ENCODE measurements at places on chromosomes 12 and 14.

- DNase-seq: peak; percentile 85
Measured at GRCh38 chr14:104677512-104678332, 11.7 kb upstream of the INF2 start.

- no peak for DNase-seq
Measured at GRCh38 chr14:22791301-22791700, 23.9 kb downstream of the SLC7A7 start.

DNA sequence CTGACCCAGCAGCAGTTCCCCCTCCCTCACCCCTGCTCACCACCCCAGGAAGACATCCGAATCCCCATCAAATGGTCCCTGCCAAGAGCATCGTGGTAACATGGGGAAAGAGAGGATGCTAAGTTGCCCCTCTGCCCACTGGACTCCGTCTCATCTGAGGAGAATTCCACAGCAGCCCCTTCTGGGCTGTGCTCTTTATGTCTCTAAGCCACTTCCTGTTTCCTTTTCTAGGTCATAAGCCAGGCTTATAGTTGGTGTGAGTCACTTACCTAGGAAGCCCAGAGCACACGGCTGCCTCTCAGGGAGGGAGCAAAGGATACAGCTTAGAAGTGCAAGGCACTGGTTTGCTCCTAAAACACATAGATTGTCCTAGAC lies 76.0 kb downstream of the VCPKMT start:
- DNase-seq: no peak

DNA sequence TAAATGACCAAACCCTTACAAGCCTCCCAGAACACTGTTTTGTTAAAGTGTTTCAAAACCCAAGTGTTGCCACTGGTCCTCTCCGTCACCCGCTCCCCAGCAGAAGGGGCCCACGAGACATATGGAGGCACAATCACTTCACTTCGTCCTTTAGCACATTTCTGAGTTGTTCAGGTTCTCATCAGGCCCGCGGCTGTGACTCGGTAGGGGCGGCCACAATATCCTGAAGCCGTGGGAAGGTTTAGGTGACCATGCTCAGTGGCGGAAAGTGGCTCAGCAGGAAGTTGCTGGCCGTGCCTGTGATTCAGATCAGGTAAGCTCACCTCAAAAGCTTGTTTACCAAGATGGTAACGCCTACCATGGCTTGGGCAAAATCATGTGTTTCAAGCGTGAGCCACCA lies 227.5 kb downstream of the GLT1D1 start:
- DNase-seq: no peak

DNA sequence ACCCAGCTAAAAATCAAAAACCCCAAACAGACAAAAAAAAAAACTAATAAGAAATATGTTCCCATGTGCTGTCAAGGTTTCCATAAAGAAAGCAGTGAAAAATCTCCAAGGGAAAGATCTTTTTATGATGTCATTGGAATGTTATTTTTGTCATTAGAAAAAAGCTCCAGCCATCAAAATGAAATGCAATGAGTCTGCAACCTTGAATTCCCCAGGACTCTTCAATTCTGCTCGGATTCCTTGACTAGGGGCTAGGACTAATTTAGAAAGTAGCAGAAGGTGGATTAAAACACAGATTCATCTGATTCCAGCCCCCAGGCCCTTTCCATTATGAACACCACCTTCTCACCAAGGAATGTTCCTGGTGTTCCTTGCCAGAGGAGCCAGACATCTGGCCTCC lies 6.0 kb upstream of the PCNX1 start:
- DNase-seq: no peak

DNA sequence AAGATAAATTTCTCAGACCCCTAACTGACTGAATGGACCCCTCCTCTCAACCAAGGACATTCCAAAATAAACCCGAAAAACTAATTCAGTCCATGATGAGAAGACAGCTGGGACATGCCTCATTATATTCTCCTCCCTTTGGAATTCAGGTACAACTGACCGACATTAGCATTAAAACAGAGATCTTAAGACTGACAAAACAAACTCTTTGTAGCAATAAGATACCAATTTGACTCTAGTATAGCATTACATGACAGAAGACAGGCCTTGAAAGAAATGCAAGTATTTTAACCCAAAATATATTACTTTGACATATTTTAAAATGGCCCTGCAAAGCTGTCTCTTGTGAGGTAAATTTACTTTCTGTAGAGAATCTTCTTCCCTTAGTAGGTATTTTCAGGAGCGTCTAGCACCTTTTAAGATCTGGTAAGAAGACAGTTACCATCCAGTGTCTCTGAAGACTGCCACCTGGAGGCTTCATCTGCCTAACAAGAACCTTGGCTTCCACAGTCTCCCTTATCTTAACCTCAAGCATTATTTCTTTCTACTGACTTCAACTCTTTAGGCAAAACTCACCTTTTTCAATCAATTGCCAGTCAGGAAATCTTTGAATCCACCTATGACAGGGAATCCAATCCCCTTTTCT lies 957.5 kb downstream of the SLC6A15 start:
- no peak for DNase-seq

- no peak for DNase-seq
Measured at GRCh38 chr12:74391283-74391682, 146.4 kb upstream of the ATXN7L3B start.

GRCh38 chr12:45696049-45696448 lies 33.5 kb upstream of the ARID2 start:
- DNase-seq: no peak

DNA sequence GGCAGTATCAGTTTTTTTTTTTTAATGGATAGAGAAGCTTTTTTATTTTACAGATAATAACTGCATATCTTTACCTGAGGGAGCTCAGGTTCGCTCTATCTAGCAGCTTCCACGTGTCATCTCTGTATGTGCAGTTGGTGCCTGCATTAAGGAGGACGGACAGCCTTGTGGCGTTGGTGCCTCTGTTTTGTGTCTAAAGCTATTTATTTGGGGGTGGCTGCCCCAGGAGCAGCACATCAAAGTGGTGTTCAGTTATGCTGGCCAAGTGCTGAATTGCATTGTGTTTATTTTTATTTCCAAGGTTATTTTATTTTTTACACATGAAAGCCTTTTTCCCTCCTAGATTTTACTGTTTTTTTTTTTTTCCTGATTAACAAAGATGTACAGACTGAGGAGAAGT lies 59.7 kb downstream of the RASSF3 start:
- no peak for DNase-seq

DNA sequence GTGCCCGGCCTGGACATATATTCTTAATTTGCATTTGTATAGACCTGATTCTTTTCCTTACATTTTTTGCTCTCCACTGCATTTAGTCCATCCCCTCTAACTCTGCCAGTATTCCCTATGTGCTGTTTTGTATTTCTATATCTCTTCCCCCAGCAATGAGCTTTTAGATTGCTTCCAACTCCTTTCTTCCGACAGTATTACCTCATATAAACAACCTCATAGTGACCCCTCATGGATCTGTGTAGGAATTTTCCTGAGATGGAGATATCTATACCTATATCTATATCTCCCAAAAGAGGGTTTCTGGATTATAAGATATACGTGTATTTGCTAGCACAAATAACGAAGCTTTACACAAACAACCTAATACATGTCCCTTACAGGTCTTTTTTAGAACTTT lies 161.9 kb downstream of the CRADD start:
- no peak for DNase-seq

DNA sequence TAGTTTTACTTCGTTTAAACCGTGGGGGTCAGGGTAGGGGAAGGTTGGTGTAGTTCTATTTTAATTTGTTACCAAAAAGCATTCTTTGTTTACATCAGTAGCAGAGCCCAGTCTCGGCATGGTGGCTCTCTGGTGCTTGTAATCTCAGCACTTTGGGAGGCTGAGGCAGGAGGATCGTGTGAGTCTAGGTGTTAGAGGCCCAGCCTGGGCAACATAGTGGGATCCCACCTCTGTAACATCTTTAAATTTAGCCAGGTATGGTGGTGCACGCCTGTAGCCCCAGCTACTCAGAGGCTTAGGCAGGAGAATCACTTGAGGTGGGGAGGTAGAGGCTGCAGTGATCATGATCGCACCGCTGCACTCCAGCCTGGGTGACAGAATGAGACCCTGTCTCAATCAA lies 2.2 kb downstream of the LRRC43 start:
- no peak for DNase-seq

- no peak for DNase-seq
Measured at GRCh38 chr14:50237427-50237826, 6.0 kb upstream of the SOS2 start.

DNA sequence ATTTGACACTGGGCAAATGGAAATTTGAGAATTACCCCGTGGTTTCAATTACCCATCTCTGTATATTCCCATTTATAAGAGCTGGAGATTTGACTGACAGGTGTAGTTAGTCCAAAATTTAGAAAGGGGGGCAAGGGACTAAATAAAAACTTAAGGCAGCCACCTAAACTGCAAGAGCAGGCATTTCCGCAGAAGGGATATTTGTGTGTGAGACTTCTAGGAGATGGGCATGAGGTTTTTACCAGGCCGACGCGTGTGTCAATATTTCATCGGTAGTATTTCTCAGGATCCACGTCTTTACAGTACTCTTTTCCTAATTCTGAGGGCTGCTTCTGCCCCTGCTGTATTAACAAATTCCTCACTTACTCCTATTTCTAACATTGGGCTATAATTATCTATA lies 1.4 kb downstream of the FAR2 start:
- DNase-seq: no peak

DNA sequence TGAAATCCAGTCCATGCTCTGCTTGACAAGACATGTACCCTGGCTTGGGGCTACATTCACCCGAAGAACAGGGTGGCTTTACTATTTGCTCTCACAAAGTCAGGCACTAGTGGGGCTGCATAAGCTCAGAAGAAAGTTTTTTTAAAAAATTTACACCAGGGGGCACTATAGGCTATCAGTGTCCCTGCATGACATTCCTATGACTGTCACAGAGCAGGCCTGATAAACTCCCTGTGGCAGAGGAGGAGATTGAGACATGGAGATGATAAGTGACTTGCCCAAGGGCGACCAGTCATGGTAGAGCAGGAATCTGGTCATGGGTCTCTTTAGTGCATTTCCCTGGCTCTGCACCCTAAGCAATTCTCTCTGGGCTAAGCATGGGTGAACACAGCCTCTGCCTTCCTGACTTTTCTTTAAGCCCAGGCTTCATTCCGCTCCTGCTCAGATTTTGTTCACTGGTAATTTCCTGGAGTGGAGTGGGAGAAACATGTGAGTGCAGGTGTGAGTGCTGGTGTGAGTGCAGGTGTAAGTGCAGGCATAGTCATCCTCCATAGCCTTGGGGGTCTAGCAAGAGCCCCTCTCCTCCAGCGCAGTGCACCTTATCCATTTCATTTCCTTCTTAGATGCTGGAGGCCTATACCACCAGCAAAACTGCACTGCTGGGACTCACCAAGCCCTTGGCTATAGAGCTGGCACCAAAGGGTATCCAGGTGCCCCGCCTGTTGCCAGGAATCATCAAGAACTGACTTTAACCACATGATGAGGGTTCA lies 91.6 kb downstream of the DHRS2 start:
- DNase-seq: no peak

- no peak for DNase-seq
Measured at GRCh38 chr12:81043979-81044740, 33.7 kb upstream of the ACSS3 start.

DNA sequence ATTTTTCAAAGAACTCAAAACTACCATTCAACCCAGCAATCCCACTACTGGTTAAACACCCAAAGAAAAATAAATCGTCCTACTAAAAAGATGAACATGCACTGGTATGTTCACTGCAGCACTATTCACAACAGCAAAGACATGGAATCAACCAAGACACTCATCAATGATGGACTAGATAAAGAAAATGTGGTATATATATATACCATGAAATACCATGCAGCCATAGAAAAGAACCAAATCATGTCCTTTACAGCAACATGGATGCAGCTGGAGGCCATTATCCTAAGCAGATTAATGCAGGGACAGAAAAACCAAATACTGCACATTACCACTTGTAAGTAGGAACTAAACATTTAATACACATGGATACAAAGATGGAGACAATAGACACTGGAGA lies 3.8 kb upstream of the ANO6 start:
- no peak for DNase-seq

DNA sequence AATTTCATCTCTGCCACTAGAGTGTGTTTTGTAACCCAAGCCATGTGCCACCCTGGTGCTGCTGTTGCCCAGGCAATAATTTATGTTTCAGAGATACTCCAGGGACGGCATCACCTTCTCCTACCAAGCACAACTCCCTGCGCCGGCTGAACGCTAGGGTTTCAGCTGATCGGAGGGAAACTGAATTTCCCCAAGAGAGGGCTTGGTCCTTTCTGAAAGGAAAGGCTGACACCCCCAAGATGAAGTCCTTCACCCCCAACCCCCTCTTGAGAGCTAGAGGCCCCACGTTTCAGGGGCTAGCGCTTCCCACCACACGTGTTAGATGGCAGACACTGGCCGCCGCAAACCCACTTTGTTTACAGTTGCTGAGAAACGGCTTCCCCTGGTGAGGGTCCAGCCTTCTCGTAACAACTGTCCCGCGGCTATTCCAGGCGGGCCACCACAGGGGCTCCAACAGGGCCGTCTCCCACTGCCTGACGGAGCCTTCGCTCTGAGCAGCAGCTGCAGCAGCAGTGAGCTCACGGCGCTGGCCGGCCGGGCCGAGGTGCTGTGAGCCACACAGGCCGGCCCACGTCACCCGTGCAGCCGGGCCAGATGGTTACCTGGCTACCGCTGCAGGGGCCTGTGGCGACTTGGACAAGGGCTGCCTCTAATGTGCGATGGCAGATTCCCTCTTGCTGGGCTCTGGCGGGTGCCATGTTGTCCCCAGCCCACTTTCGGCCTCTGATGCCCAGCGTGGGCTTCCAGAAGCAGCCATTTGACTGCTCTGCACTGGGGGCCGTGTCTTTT lies 66.4 kb downstream of the TESC start:
- DNase-seq: no peak

- no peak for DNase-seq
Measured at GRCh38 chr14:101828046-101828445, 66.5 kb downstream of the PPP2R5C start.

GRCh38 chr14:58341152-58341748 lies 42.9 kb downstream of the ARID4A start:
- no peak for DNase-seq

DNA sequence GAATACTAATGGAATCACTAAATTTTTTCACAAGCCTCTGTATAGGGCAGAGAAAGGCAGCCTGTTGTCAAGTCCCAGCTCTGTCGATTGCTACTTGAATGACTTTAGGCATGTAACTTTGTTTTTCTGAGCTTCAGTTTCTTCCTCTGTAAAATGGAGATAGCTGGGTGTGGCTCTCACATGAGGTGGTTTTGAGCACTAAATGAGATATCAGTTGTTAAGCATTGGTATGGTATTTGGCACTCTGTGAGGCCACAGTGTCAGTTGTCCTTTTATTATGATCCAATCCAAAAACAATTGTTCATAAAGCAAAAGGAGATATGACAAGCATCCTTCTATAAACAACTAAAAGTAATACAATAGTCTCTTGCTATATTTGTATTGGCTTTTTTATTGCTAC lies 120.6 kb downstream of the DUSP6 start:
- no peak for DNase-seq

- DNase-seq: peak; percentile 91
Measured at GRCh38 chr14:91835920-91836843, 31.2 kb downstream of the TC2N start.

DNA sequence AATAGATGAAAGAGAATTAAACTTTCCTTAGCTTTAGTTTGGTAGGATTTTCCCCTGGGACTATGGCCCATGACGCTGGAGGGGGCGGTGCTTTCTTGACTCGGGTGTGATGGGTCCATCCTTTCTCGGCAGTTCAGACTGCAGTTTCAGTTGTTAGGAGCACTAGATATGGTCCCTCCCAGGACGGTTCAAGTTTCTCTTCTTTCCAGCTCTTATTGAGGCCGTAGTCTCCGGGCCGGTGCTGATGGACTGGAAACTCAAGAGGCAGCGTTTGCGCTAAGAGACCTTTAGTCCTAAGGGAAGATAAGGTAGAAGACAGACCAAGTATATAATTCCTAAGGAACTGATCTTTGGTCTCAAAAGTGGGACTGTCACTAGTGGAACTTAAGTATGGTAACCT lies 111.2 kb downstream of the RIN3 start:
- DNase-seq: no peak

All from lower lobe of right lung (tissue), 2 donors.